ENCODE measurements at places on chromosomes 2 and 18.

DNA sequence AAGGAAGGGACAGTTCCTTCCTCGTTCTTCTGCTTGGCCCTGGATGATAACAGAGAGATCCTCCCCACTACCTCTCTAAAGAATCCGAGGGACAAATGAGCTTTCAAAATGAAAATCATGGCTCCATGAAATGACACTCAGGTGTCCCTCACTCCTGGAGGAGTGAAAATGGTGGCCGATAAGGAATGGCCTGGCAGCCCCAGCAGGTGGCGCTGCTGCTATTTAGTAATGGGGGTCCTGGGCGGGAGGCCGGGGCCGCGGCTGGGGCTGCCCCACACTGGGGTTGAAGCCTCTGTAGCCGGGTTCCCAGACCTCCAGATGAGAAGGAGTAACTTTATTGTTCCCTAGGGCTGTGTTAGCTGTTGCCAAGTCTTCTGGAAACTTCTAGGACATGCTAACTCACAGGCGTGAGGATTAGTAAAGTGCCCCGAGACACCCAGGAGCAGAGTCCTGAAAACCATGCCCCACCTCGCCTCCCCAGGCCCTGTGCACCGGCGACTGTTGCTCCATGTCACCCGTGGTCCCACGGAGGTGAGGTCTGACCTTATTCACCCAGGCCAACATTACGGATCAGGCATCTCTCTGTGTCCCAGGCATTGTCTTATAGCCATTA, 138.0 kb downstream of the CTIF start:
- peak; percentile 85 for DNase-seq

- no peak for DNase-seq
Measured at GRCh38 chr2:142992840-142993239, 115.4 kb downstream of the KYNU start.

DNA sequence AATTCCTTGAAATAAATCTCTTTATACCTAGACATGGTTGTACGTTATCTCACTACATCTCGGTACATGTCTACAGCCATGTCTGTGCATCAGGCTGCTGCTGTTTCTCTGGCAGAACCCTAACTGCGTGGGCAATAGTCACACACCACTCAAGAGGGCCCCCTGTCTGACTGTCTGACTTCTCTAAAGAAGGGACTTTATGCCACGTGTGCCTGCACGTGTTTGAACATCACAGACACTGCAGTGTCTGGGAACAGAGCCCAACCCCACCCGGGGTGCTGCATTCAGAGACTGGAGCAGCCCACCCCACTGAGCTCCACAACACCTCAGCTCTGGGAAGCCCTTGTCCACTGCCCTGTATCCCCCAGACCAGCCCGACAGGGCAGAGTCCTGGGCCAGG, 55.0 kb downstream of the KIF1A start:
- DNase-seq, result no peak

DNA sequence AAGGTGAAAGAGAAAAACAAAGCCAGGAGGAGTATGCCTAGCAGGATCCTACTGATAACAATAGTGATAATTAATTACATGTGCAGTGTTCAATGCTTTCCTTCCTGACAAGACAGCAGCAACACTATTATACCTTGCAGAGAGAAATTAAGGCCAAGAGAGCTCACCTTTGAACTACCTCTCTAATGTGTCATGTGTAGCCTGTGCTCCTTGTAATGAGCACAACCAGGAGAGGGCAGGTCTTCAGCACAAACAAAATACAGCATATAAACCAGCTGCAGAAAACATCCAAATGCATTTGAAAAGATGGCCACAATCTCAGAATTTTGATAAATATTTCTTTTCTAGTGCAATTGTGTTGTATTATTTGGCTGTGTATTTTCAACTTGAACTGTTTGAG, 1425.7 kb downstream of the DSC3 start:
- no peak for DNase-seq

GRCh38 chr18:34003687-34004086, 221.0 kb downstream of the NOL4 start:
- DNase-seq, result no peak

DNA sequence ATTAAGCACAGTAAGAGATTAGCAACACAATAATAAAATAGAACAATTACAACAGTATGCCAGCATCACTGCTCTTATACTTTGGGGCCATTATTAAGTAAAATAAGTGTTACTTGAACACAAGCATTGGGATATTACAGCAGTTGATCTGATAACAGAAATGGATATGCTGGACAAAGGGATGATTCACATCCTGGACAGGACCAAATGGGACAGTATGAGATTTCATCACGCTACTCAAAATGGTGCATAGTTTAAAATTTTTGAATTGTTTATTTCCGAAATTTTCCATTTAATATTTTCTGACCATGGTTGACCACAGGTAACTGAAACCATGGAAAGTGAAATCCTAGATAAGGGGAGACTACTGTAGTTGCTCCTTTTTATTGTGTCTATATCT, 138.2 kb downstream of the UBR3 start:
- no peak for DNase-seq

GRCh38 chr2:235599596-235600338, 105.9 kb downstream of the AGAP1 start:
- no peak for DNase-seq

Measured in DMS53 (cell line).